GDM1 (cell line): ENCODE measurements at places on chromosomes 11 and 22.

DNA sequence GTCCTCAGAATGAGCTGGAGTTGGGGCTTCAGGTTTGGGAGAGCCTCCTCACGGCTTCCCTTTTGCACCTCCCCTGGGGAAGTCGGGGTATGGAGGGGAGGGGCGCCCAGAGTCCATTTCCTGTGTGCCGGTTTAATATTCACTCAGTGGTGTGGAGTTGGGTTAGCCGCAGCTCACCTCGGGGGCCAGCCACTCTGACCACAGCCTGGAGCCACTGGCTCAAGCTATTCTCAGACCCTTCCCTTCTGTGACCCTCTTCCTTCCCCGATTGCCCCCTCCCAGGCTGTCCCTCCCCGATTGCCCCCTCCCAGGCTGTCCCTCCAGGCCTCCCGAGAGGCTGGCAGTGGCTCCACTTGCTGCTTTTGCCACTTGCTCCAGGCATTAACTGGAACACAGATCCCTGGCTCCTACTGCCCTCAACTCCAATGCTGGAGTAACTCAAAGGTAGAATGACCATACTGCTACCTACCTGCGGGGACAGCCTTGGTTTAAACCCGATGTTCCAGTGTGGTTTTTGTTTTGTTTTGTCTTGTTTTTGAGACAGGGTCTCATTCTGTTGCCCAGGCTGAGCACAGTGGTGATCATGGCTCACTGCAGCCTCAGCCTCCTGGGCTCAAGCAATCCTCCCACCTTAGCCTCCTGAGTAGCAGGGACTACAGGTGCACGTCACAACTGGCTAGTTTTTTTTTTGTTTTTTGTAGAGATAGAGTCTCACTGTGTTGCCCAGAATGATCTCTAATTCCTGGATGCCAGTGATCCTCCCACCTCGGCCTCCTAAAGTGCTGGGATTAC lies 29.3 kb downstream of the RPUSD4 start:
- no peak for DNase-seq

- no peak for DNase-seq
Measured at GRCh38 chr22:29073618-29074275, 912 bp downstream of the KREMEN1 start.

- no peak for DNase-seq
Measured at GRCh38 chr22:40510631-40511364, 125.7 kb downstream of the MRTFA start.

GRCh38 chr22:32043391-32043790 lies 330 bp downstream of the SLC5A1 start:
- no peak for DNase-seq

- no peak for DNase-seq
Measured at GRCh38 chr11:26028393-26028911, 303.5 kb upstream of the ANO3 start.

GRCh38 chr11:47056261-47056915 lies 119.8 kb downstream of the CSTPP1 start:
- DNase-seq: peak; percentile 7

GRCh38 chr11:58060939-58061672 lies 30.4 kb downstream of the OR6Q1 start:
- no peak for DNase-seq

- no peak for DNase-seq
Measured at GRCh38 chr22:32853662-32854061, 52.2 kb downstream of the TIMP3 start.

- no peak for DNase-seq
Measured at GRCh38 chr22:50318698-50319411, 8.0 kb downstream of the DENND6B start.

DNA sequence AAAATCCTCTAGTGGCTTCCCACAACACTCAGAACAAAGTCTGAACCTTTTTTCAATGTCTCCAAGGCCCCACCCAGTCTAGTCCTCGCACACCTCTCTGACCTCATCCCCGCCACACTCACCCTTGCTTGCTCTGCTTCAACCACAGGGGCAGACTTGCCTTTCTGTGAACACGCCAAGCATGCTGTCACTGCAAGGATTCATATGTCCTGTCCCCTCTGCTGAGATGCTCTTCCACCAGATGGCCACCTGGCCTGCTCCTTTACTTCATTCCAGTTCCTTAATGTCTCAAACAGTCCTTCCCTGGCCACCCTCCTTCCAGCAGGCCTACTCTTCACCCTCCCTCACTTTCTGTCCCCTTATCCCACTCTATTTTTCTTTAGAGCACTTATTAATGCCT lies 60.6 kb upstream of the ARHGAP20 start:
- no peak for DNase-seq

GRCh38 chr11:118201966-118202365 lies 22.8 kb downstream of the JAML start:
- DNase-seq: no peak

DNA sequence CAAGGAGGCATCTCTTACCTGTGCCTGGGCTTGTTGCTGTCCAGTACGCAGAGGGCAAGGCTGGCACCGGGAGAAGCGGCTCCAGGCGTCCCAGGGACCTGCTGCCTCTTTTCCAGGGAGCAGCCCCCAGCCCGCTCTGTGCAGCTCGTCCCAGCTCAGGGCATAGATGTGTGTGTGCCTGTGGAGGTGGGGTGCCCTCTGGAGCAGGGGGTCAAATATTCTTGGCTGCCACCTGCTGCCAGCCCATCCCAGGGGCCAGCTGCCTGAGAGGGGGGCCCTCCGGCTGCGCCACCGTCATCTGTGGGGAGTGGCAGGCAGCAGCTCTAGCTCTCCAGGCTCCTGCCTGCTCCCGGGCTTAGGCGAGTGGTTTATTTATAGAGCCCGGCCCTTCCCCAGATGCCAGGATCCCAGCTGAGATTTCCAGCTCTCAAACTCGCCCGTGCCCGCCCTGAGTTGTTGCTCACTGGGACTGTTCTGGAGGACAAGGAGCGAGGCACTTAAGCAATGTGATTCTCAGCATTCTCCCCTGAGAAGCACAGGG lies 87.5 kb downstream of the RTL6 start:
- DNase-seq: no peak

- no peak for DNase-seq
Measured at GRCh38 chr11:85855341-85855656, at the start of gene CCDC83. Gene CCDC83 (plus strand): TSS chr11:85855383. CDS start chr11:85865124, 9,741 bp downstream.

DNA sequence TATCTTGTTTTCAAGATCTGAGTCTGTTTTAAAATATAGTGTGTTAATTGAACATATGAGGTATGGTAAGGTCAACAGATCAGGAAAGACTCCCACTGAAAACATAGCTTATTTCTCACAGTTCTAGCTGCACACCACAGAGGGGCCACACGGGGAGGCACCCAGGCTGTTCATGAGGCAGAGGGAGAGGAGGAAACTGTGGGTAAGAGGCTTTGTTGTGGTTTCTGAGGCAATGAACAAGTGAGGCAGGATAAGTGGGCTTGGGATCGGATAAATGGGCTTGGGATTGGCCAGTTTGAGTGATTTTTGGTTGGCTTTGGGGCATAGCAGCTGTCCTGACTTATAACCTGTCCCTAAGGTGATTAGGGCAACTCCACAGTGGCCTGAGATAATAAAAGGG lies 242.1 kb downstream of the LUZP2 start:
- no peak for DNase-seq

DNA sequence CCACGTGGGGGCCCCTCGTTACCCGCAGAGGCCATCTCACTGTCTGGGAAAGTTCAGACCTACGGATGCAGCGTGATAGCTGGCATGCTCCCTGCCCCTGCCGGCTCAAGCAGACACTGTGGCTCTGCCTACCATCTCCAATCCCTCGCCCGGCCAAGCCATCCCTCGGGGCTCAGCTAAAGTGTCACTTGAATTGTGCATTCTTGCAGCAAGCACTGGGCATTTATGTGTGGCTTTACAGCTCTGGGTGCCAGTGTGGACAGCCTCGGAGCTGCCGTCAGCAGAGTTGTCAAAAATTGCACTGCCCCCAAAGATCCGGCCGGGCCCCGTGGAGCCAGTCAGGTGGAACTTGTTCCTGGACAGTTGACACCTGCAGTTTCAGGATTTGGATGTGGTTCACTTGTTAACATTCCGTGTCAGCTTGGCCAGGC lies 75.0 kb upstream of the FGF3 start:
- no peak for DNase-seq

GRCh38 chr22:39501644-39502108 lies 414 bp upstream of the MIEF1 start:
- no peak for DNase-seq

DNA sequence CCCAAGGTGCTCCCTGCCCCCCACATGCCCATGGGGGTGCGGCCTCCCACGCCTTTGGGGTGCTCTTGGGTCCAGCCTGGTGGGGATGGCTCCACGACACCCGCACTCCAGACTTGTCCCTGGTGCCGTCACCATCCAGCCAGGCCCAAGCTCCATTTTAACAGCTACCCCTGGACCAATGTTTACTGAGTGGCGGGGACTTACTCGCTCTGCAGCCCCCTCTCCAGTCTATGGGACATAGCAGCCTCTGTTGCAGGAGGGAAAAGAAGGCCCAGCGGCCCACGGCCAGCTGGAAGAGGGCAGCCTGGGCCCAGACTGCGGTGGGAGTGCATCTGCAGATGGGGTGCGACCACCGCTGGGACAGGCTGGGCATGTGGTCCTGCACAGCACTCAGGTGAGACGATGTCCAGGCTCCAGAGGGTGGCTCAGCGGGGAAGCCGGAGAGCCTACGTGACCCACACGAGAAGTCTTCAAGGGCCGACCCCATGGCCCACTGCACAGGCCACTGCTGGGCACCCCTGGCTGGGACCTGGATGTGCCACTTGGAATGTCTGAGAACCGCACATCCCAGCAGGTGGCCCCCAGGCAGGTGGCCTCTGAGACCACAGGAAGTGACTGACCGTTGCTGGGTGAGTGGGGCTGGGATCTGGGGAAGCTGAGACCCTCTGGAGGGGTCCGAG lies 18.1 kb downstream of the IL17REL start:
- no peak for DNase-seq

DNA sequence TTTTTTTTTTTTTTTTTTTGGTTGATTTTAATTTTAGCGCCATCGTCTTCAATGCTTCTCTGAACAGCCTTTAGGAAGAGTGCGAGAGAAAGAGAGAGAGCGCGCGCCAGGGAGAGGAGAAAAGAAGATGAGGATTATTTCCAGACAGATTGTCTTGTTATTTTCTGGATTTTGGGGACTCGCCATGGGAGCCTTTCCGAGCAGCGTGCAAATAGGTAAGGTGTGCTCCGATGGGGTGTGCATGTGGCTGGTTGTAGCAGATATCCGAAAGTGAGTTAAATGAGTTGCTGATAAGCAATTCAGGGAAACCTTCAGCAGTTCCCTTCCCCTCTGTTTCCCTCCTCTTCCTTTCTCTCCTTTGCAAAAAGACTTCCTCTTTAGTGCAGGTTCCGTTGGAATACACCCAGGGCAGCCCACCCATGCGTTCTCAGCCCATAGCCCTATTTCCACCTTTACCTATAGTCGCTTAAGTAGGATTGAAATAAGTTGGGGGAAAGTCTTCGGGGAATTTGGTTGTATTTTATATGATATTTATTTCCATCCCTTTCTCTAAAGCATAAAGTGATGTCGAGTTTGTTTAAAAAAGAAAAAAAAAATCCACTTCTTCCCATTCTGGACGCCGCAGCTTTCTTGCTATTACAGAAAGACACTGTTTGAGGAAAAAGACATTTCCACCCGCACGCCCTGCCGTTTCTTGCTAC lies 1.1 kb downstream of the GRIA4 start:
- DNase-seq: no peak

- DNase-seq: no peak
Measured at GRCh38 chr22:27463121-27463660, 338.4 kb downstream of the MN1 start.

DNA sequence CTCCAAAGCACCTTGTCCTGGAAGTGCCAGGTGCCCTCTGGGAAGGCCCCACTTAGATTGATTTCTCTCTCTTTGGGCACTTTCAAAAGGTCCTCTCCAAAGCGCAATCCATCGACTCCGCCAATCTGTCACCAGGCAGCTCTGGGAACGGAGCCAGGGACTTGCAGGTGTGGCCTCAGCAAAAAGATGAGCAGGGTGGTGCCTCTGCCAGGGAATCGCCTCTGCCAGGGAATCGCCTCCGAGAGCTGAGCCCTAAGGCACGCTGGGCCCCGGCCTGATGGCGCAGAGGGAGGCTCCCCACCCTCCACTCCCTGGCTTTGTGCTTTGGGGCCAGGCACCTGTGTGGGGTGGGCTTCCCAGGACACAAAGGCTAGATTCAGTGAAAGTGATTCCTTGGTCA lies 1391.3 kb downstream of the TBC1D22A start:
- DNase-seq: no peak

- no peak for DNase-seq
Measured at GRCh38 chr11:57815877-57816276, 54.3 kb downstream of the CTNND1 start.

GRCh38 chr22:21834869-21835268 lies 32.6 kb downstream of the MAPK1 start:
- DNase-seq: no peak

GRCh38 chr11:124751741-124752470 lies at the start of gene VSIG2:
Gene VSIG2 (minus strand): TSS chr11:124752255. CDS start chr11:124752137, 118 bp downstream.
- no peak for DNase-seq

- DNase-seq: peak; percentile 24
Measured at GRCh38 chr22:22687638-22688500, 43.5 kb downstream of the GGTLC2 start.

GRCh38 chr11:35953081-35953760 lies 9.4 kb downstream of the LDLRAD3 start:
- DNase-seq: no peak

DNA sequence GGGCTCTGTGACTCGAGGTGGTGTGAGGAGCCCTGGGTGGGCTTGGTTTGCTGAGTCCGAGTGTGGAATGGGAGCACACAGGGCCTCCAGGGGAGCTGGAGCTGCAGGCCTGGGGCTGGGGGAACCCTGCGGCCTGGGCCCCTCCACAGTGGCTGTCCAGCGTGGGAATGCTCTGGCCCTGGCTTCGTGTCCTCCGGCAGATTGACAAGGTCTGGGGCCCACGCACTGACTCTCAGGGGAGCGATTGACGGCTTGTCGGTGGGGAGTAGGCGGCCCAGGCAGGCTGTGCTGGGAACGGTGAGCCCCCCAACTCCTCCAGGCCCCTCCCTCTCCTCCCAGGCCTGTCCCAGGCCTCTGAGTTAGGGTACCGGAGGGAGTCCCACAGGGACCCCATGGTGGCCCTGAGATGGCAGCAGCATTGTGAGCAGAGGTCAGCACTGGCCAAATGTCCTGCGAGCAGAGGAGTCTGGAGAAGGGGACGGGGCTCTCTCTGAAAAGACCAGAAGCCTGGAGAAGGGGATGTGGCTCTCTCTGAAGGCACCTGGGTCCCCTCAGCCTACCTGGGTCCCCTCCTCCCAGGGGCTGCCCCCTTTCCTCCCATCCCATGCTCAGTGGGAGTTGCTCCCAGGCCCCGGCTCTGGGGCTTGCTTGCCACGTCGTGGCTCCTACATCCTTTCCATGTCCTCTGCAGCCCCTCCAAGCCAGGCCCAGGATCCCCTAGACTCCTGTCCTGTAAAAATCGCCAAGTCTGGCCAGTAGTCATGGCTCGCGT lies 23.8 kb upstream of the MYEOV start:
- DNase-seq: no peak

- DNase-seq: peak; percentile 50
Measured at GRCh38 chr22:26364066-26365015, 64.7 kb upstream of the ASPHD2 start.

DNA sequence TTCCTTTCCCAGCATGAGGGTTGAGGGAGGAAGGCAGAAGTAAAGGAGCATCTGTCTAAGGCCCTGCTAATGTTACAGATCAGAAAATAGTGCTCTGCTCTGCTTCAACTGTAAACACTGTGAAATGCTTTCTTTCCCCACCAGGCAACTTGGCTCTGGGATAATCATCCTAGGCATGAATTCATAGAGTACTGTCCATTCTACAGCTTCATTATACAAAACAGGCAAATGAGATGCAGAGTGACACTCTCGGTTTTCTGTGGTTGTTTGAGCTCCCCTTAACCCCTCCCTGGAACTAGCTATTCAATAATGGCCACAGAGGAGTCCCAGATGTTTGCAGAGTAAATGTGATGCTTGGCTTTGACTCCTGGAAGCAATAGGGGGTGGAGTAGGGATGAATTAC lies 184.3 kb upstream of the CTSC start:
- no peak for DNase-seq

GRCh38 chr11:97772705-97773104 lies 1248.0 kb upstream of the CNTN5 start:
- DNase-seq: no peak
